NCI-H1105 treated with DMSO at 0.1 percent for 48 hours (cell line): ENCODE measurements at places on chromosomes 11 and 22.

GRCh38 chr11:22317656-22318055 is 20.5 kb upstream of the SLC17A6 start:
- DNase-seq: no peak

DNA sequence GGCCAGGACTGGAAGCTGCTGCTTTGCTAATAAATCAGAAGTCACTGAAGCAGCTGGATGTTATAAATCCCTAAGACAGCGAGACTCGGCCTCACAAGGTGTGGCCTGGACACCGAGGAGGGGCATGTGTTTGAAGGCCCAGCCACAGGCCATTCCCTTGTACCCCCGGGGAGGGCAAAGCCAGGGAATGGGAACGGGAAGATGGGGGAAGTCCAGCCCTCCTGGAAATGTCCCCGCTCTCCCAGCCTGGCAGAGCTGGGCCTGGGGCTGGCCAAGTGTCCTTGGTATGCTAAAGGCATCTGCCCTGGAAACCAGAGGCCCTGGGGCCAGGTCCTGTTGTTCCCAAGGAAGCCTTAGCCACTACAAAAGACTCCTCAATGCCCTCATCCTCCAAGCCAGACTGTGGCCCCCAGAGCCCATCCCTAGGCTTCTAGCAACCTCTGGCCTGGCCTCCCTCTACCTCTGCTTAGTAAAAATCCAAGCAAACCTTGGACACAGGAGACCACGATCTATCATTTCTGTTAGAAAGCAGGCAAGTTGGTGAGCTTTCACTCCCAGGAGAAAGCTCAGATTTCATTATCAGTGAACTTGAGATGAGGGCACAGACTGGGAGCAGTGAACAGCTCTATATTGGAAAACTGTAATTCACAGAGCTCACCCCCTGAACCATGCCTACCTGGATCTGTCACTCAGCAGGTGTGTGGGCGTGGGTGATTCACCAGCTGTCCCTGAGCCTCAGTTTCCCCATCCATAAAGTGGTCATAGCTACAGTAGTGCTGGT is 11.0 kb downstream of the CHST1 start:
- DNase-seq: no peak

- DNase-seq: no peak
Measured at GRCh38 chr11:64568584-64569140, 22.4 kb upstream of the SLC22A12 start.

DNA sequence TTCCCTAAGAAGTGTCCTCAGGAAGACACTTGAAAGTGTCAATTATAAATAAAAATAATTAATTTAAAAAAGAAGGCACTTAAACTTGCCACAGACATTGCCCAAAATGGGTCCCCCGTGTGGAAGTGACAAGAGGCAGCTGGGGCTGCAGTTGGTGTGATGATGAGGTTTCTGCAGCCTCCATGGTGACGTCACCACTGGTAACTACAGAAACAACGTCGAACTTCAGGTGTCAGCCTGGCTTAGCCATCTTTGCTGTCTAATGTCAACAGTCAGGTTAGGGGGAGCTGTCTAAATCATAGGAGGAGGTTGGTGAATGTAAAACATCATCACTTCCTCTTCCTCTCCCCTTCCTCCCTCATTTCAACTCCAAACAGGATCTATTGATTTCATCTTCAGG is 328.6 kb downstream of the MN1 start:
- DNase-seq: no peak

GRCh38 chr11:84634309-84634708 is 992.8 kb downstream of the DLG2 start:
- DNase-seq: no peak

DNA sequence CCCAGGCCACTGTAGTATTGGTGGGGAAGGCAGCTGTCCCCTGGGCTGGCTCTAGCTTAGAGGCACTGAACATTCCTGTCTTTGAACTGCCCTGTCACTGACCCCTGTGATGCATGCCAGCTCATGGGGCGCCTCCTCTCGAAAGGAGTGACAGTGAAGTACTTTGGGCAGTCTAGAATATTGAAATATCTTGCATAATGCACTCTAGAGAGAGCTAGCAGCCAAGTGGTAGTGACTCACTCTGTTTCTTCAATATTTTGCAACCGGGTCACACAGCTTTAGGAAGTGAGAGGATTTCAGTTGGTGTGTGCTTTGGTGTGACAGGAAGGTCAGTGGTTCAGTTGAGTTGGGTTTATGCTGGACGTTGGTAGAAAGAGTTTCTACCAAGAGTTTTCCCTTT is 35.5 kb upstream of the ST14 start:
- no peak for DNase-seq

GRCh38 chr11:26860091-26860780 is 133.7 kb upstream of the FIBIN start:
- DNase-seq: no peak

DNA sequence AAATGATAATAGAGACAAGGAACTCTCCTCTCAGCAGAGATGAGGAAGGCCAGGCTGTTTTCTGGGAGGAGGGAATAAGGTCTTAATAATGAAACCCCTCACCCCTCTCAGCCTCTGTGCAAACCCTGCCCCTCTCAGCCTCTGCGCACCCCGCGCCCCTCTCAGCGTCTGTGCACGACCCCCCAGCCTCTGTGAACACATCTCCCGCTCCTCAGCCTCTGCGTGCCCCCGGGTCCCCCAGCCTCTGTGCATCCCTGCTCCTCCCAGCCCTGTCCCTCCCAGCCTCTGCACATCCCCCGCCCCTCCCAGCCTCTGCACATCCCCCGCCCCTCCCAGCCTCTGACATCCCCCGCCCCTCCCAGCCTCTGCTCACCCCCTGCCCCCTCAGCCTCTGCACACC is 837.8 kb downstream of the TBC1D22A start:
- no peak for DNase-seq

GRCh38 chr11:57641011-57641807 is 8.5 kb downstream of the YPEL4 start:
- peak; percentile 24 for DNase-seq

- no peak for DNase-seq
Measured at GRCh38 chr11:19973136-19973635, 187.1 kb downstream of the DBX1 start.
